ENCODE measurements at places on chromosomes 6 and 20.

DNA sequence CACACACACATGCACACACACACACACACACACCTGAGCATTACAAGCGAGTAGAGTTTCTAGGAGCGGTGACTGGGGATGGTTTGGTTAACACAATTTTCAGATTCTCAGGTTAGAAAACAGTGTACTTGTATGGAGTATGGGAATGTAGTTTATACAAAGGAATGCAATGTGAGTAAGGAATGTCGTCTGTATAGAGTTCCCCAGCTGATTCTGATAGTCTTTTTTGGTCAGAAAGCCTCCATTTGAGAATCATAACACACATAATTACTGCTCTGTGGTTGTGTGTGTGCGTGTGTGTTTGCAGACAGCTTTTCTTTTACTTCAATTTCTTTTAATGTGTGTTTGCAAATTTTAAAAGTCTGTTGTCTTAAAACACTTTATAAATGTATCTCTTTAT is 93.2 kb downstream of the MYO6 start:
- DNase-seq = no peak

GRCh38 chr6:158321960-158322359 is 9.7 kb downstream of the TULP4 start:
- DNase-seq = no peak

DNA sequence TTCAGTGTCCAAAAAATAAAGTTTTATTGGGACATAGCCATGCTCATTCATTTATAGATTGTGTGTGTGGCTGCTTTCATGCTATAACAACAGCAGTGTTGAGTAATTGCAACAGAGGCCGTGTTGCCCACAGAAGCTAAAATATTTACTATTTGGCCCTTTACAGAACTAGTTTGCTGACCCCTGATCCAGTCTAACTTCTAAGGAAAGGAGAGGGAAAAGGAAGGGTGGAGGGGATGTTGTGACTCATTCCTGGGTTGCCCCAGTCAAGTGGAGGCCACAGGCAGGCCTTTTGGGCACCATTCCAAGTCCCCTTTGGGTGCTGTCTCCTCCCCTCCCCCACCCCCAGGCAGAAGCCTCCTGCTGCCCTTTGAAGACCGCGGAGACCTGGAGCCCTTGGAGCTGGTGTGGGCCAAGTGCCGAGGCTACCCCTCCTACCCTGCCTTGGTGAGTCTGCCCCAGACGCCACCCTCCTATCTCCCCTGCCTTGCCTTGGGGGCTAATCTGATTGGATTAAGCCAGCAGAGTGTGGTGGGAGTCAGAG is 28.4 kb downstream of the BRPF3 start:
- DNase-seq = no peak

- DNase-seq = no peak
These were observed 20.2 kb downstream of the MCUR1 start for GRCh38 chr6:13794184-13794583.

DNA sequence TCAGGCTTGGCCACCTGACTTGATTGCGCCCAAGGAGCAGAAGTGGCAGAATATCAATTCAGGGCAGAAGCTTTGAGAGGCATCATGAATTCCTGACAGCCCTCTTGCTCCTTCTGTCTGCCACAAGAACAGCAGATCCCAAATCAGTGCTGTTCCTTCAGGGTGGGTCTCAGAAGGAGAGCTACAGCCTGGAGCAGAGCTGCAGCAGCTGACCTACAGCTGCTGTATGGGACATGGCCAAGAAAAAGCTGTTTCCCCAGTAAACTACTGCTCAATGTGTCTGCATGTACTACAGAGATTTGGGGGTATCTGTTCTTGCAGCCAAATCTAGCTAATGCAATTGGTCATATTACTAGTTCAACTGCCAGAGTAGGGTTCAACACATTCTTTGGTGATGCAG is 69.0 kb downstream of the SLC22A3 start:
- DNase-seq = no peak

DNA sequence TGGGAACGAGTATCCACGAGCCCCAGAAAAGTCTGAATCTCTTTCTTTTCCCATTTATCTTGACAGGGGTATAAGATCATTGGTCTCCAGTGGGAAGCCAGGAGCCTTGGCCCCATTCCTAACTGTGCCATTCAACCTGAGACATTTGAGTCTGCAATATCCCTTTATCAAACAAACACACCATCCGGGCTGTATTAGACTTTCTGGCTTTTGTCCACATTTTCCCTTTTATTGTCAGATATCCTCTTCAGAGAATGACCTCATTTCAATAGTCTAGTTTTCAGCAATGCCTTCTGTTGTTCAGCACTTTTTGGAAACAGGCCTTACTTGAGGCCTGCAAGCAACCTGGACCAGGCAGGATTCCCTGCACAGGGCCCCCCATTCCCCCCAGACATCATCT is 15.7 kb downstream of the BPIFA1 start:
- DNase-seq = no peak

DNA sequence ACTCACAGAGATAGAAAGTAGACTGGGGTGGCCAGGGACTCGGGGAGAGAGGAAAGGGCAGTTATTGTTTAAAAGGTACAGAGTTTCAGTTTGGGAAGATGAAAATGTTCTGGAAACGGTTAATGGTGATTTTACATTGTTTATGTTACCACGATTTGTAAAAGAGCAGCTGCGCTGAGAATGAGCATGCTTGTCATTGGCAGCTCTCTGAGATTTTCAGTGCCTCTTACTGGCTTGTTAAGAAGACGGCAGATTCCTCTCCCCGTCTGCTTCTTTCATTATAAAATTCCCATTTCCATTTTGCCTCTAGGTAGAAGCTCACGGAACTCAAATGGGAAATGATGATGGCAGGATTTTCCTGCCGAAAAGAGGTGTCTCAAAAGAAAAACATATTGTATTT is 39.7 kb upstream of the PPP1R3G start:
- no peak for DNase-seq

- DNase-seq = no peak
These were observed 5.8 kb downstream of the UBE2V1 start for GRCh38 chr20:50107086-50107660.

GRCh38 chr6:70008189-70008588 is 141.8 kb downstream of the COL19A1 start:
- no peak for DNase-seq

GRCh38 chr6:147226163-147226724 is 22.0 kb downstream of the STXBP5 start:
- DNase-seq = no peak

- no peak for DNase-seq
These were observed 202.5 kb downstream of the ISM1 start for GRCh38 chr20:13423472-13424173.

- no peak for DNase-seq
These were observed 34.9 kb upstream of the MTHFD1L start for GRCh38 chr6:150830439-150831165.

DNA sequence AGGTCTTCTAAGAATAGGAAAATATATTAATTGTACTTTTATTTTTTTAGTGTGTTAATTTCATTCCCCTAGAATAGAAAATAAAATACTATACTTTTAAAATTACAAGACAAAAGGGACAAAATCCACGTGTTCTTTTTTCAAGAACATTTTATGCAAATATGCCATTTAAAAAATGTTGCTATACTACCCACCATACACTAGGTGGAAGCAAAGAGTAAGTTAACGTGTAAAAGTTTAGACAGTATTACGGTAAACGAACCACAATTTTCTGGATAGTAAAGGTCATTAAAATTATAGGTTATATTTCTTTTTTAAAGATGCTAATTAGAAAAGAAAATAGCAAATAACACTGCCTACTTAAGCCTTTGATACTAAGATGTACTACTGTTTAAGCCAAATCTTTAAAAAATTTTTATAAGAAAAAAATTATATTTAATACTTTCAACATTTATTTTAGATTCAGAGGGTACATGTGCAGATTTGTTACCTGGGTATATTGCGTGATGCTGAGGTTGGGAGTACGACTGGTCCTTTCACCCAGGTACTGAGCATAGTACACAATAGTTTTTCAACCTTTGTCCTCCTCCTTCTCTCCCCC is 287.6 kb downstream of the PHF3 start:
- no peak for DNase-seq

- no peak for DNase-seq
These were observed 11.9 kb upstream of the TMEM170B start for GRCh38 chr6:11525468-11526155.

- DNase-seq = no peak
These were observed 164.4 kb upstream of the JARID2 start for GRCh38 chr6:15081447-15081846.

- DNase-seq = no peak
These were observed 4.0 kb downstream of the EDN1 start for GRCh38 chr6:12293931-12294807.

- DNase-seq = no peak
These were observed 261.4 kb upstream of the JARID2 start for GRCh38 chr6:14984519-14984853.

GRCh38 chr6:133248241-133249001 is 7.3 kb downstream of the EYA4 start:
- no peak for DNase-seq

DNA sequence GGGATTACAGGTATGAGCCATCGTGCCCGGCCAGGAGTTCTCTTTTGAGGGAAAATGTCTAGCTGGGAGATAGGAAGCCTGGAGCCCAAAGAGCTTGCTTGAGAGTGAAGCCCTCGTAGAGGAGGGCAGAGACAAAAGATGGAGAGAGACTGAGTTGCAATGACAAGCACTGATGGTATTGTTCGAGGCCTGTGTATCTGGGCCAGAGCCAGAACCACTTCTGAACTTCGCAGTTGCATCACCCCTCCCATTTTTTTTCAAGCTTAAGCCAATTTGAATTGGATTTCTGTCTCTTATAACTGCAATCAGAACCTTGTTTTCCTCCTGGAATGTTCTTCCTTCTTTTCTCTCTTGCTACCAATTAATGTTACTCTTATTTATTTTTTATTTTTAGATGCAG is 83.1 kb downstream of the KCNB1 start:
- DNase-seq = no peak

DNA sequence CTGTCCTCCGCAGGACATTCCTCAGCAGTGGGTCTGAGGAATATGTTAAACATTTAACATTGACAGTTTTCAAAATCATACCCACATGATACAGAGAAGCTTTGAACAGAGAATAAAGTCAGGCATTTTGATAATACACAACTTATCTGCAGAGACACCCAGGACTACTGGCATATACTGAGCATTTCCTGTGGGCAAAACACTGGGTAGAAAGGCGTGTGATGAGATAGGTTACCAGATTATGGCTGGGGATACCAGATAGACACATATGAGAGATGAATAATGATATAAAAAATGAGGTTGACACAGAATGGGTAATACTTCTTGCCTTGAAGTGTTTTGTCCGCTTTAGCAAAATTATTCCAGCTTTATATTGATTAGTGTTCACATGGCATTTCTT is 31.4 kb upstream of the TRIM26 start:
- no peak for DNase-seq

DNA sequence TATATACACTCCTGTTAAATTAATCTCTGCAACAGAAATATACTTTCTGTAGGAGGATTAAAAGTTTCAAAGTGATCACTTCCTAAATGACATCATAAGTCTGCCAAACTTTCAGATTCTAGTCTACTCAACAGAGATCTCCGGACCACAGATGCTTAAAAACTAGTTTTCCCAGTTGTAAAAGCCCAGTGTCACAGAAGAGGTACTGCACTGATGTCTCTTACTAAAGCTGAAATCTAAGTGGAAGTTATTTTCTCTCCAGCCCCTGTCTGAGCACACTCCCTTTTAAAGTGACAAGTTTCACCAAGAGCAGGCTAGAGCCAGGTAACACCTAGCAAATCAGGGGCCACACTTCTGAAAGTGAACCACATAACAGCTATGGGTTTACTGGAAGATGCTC is 71.6 kb upstream of the DST start:
- DNase-seq = no peak

GRCh38 chr6:5287205-5287965 is 26.1 kb downstream of the FARS2 start:
- peak; percentile 6 for DNase-seq

- DNase-seq = no peak
These were observed 48.7 kb downstream of the TNFAIP3 start for GRCh38 chr6:137915790-137916189.

DNA sequence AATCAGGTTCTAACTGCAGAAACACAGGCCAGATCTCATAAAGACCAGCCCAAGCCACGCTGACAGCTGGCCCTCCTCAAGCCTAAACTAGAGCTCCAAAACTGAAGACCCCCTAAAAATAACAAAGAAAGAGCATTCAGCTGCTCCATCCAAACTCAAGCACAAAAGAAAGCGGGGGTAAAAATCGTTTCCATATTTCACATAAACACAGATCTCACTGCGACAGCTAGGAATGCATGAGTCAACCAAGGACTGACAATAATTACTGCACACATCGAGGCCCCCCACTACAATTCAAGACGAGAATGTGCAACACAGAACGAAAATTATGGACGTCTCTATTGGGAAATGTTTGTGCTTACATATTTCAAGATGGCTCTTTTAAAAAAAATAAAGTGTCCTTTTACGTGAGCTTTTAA is 31.1 kb downstream of the CNKSR3 start:
- DNase-seq = no peak

- DNase-seq = no peak
These were observed 84.7 kb downstream of the SASH1 start for GRCh38 chr6:148427333-148427732.

DNA sequence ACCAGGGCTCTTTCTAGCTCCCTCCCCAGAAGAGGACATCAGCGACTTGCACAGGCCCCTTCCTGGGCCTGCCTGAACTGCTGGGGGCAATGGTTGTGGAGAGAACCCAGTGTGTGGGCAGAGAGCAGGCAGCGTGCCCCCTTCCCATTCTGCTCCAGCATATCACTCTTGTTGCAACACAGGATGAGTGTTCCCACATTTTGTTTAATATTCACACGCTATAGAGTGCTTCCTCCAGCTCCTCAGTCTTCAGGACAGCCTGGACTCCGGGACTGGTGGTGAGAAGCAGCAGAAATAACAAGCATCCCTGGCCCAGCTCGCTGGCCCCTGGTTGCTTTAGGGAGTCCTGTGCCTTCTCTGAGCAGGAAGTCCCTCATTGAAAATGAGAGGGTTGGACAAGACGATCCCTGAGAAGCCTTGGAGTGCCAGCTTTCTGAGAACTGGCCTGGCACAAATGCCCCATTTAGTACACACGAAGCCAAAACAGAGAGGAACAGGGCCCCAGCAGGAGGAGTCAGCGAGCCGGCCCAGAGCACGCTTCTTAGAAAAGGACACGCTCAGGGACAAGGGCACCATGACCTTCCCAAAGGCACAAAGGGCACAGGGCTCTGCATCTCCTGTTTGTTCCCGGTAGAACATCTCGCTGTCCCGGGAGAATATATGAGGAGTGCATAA is 84.2 kb upstream of the FOXC1 start:
- no peak for DNase-seq

GRCh38 chr6:150866991-150867501 is 1.5 kb downstream of the MTHFD1L start:
- no peak for DNase-seq

DNA sequence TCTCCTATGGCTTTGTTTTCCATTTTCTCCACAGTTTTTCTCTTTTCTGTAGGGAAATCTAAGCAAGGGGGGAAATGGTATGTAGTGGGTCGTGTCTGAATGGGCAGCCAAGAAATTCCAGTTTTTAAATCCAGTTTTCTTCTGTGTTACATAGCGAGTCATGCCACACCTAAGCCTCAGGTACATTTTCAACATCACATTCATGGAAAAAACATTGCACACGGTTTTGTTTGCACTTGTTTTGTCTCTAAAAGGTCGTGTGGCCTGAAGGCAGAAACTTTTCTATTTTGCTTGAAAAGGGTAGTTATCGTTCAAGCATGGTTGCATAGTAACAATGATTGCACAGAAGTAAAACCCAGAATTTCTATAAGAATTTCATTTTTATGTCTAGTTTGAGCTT is 70.5 kb downstream of the MOXD1 start:
- DNase-seq = no peak

- DNase-seq = no peak
These were observed 214.6 kb downstream of the HDGFL1 start for GRCh38 chr6:22783931-22784330.

- no peak for DNase-seq
These were observed 490 bp downstream of the MMUT start for GRCh38 chr6:49462599-49462926.

Measured in NT2/D1 (cell line).